Activated T-cell treated with anti-CD3 and anti-CD28 coated beads for 1 hour (primary cell): ENCODE measurements at places on chromosomes 5 and 9.

DNA sequence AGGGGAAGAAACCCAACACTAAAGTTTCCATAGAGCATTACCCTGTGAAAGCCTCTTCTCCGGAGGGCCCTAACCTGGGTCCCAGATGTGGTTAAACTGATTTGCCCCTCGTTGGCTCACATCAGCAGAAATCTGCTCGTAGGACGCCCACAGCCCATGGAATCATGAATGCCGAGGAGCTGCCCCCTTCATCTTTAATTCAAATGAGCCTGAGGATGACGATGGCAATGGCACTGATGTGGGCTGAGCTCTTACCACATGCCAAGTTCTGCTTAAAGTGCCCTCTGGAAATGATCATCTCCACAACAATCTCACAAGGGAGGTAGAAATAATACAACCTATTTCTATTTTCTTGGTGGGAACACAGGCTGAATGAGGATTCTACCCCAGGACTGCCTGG is 183.3 kb downstream of the FSTL4 start:
- no peak for DNase-seq

DNA sequence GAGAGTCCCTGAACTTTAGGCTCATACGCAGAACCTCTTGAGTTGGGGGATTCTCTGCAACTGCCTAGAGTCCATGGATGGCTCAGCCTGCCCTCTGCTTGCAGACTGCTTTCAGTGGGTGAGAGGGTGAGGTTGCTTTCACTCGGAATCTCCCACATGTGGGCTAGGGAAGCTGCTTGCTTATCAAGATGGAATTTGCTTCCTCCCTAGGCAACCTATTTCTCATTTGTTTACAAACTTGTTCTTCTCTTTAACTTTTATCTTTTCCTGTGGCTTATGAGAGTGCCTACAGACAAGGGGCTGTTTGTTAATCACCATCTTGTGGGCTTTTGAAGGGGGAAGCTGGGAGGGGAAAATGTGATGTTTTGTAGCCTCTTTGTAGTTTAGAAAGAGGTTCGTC is 10.0 kb downstream of the TLE4 start:
- no peak for DNase-seq

DNA sequence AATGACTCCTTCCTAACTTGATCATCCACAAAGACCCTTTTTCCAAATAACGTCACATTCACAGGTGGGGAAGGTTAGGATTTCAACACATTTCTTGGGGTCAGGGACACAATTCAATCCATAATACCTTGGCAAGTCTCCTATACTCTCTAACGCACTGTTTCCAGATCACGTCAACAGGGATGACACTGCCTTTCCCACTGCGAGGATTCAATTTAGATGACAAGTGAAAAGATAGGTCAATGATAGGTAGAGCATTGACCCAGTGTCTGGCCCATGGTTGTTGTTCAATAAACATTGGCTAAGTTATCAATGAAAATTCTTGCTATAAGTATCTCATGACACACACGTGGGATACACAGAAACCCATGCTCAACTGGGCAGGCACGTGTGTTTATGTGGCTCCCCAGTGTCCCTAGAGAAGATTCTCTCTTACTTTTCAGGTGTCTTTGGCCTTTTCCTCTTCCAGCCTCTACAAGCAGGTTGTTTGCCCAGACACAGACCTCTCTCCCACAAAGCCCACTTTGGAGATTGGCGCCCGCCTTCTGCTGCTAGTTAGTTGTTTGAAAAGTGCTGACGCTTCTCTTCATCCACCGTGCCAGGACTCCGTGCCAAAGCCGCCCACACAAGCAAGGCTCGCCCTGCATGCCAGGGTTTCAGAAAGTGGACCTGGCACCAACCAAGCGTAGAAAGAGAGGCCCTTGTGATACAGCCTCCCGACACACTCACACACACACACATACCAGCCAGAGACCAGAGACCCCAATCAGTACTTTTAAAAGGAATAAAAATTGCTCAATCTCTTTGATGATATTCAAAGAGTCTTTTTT is 594.5 kb downstream of the BNC2 start:
- no peak for DNase-seq

DNA sequence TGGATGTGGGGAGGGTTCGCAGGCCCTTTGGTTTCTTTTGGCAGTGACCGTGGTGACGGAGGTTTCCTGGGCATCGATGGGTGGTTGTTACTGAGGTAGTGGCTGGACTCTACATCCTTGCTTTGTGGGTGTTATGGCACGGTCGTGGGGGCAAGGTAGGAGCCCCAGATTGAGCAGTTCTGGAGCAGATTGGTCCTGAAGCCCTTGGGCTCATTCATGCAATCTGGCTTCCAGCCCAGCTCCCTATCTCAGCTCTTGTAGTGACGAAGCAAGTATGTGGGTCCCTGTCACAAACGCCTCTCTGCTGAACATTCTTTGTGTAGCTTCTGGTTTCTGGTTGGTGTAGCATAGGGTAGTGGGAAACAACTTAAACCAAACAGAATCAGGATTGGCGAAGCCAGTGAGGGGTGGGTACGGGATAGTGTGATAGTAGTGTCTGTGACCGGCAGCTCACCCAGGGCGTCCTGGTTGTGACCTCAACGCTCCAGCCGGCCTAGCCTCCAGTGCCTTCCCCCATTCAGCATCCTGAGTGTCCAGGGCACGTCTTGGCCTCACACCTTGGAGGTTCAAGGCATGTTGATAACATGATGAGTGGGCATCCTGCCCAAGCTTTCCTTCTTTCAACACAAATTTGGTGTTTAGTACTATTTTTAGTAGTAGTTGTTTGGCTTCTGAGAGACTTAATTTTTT is 2.9 kb downstream of the NDUFS6 start:
- no peak for DNase-seq

- no peak for DNase-seq
Measured at GRCh38 chr5:146731909-146732659, 146.5 kb downstream of the PPP2R2B start.

- no peak for DNase-seq
Measured at GRCh38 chr5:171080186-171080938, 218.5 kb downstream of the RANBP17 start.

DNA sequence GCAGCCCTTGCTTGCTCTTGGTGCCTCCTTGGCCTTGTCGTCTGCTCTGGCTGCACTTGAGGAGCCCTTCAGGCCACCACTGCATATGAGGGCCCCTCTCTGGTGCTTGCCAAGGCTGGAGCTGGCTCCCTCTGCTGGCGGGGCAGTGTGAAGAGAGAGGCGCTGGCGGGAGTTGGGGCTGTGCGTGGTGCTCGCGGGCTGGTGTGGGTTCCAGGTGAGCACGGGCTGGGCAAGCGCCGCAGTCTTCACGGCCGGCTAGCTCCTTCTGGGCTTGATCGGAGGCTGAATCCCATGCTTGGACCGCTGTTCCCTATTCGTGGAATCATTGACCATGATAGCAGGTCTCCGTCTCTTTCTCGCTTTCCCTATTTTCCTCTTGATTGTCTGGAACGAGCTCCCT is 56.5 kb downstream of the XRCC4 start:
- no peak for DNase-seq

- DNase-seq: no peak
Measured at GRCh38 chr9:69637817-69638200, 34.4 kb downstream of the APBA1 start.

DNA sequence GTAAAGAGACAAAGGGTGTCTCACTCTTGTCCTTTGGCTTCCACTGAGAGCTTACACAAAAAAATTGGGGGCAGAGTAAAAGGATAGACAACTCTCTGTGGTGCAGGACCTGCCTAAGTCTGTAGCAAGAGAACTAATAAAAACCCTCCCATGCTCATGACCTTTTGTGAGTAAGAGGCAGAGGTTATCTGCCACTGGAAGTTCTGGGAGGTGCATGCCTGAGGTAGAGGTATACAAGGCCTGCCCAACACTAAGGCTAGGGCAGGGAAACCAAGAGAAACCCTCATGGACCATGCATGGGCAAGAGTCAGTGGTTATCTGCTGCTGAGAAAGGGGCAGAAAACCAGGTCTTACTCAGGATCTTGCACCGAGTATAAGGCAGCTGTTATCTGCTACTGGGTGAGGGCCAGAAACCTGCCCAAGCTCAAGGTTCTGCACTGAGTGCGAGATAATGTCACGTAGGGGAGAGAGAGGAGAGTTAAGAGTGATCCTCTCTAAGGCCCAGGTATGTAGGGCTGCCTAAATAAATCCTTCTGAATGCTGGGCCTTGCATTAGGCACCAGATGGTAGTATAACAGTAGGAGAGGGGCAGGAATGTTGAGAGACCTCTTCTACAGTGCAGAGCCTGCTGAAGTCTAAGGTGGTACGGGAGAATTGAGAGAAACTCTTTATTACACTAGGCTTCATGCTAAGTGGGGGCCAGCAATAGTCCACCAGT is 143.4 kb downstream of the MACROH2A1 start:
- no peak for DNase-seq

DNA sequence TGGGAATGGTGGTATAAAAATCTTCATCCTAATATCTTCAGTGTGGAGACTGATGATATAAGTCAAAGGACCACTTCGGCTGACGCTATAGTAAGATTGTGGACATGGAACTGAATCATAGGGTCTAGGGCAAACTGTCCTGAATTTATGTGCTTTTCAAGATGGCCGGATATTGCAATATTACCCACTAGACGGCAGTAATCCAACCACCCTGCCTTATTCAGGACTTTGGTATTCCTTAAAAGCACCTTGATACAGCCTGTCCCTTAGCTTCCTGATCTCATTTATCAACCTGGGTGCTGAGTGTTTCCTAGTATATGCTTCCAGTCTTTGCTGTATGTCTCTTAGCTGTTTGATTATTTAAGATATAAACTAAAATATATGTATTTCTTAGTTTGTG is 71.2 kb upstream of the COX7C start:
- DNase-seq: no peak

- no peak for DNase-seq
Measured at GRCh38 chr9:108291586-108291932, 564.2 kb downstream of the ACTL7B start.

- DNase-seq: no peak
Measured at GRCh38 chr9:106321394-106322180, 541.4 kb upstream of the ZNF462 start.

- no peak for DNase-seq
Measured at GRCh38 chr5:133870661-133871060, 97.8 kb downstream of the C5orf15 start.

DNA sequence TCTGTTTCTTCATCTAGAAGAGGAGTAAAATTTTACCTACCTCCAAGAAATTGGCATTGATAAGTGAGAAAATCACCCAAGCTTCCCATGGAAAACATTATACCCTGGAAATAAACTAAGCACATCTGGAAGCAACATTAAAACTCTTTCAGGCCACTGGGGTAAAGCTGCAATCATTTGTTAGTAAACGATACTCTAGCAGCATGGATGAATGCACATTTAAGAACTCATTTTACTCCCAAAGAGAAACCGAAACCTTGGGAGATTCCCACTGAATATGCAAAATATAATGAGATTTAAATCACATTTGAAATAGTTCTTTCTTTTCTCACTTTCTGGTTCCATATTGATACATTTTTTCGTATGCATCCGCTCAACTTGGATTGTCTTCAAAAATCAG is 467.5 kb downstream of the EFNA5 start:
- DNase-seq: no peak

- no peak for DNase-seq
Measured at GRCh38 chr9:38153152-38153909, 84.3 kb upstream of the SHB start.

GRCh38 chr5:128539038-128539429 is 989 bp upstream of the FBN2 start:
- DNase-seq: no peak

GRCh38 chr5:79256563-79256962 is 20.6 kb downstream of the JMY start:
- DNase-seq: no peak

- DNase-seq: no peak
Measured at GRCh38 chr9:99962680-99963261, 56.3 kb downstream of the STX17 start.

DNA sequence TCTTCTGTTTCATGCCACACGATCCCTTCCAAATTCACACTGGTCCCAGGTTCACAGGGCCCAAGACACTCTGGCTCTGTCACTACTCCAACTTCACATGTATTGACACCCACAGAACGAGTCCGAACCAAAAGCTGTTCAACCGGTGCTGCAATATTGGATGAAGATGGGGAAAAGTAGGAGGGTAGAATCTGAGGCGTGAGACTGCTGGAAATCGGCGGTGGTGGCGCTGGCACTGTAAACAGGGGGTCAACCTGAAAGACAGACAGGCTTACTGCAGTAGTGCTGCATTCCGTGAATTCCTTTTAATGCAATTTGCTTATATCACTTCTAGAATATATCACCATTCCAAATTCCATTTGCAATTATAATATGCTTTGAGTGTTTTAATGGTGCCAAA is 45.4 kb downstream of the ZNF608 start:
- no peak for DNase-seq

DNA sequence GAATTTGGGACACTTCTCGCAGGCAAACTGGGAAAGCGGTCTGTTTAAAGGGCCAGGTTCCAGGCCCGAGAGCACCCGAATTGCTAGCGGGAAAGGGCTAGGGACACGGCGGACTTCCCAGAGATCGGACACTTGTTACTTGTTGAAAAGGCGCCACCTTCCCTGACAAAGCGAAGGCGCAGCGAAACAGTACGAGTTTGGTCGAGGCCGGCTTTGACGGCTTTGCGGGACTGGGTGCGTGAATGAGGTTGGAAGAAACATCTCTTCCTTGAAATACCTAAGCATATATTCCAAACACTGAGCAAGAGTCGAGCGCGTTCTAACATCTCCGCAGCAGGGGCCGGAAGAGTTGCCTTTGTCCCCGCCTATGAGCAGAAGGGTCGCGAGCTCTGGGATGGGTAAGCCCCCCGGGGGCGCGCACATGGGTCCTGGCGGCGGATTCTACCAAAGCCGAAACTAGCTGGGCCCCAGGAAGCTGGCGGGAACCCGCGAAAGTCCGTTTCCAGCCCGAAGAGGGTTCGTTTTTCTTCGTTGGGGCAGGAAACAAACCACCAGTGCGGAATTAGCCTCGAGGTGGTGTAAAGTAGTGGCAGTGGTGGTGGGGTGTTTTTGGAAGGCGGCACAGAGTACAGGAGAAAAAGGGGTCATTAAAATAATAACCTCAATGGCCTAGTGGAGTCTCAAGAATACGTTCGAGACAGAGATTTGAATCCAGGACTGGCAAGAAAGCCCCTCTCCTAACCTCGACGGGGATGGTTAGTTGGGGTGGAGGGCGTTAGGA is 1.5 kb downstream of the GDNF start:
- no peak for DNase-seq

GRCh38 chr9:3043369-3043768 is 199.5 kb upstream of the PUM3 start:
- DNase-seq: no peak

DNA sequence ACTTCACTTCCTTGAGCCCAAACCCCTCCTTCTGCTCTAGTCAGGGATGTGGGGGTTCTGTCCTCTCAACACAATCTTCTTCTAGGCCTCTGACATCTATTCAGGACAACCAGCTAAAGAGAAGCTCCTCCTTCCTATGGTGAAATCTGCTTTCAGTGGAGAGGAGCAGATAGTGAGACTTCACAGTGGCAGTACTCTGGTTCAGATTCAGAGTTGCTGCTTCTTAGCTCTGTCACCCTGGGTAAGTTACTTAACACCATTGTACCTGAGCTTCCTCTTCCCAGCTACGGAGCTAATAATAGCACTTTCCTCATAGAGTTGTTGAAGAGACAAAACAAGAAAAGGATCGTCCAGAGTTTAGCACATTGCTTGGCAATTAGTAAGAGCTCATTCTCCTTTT is 77.3 kb upstream of the LARP1 start:
- no peak for DNase-seq
